ENCODE measurements at places on chromosomes 2 and 18. TPM values are rescaled to one million over a fixed set of nuclear protein-coding genes. Genes with fewer than 3 reads are reported as not detected.

DNA sequence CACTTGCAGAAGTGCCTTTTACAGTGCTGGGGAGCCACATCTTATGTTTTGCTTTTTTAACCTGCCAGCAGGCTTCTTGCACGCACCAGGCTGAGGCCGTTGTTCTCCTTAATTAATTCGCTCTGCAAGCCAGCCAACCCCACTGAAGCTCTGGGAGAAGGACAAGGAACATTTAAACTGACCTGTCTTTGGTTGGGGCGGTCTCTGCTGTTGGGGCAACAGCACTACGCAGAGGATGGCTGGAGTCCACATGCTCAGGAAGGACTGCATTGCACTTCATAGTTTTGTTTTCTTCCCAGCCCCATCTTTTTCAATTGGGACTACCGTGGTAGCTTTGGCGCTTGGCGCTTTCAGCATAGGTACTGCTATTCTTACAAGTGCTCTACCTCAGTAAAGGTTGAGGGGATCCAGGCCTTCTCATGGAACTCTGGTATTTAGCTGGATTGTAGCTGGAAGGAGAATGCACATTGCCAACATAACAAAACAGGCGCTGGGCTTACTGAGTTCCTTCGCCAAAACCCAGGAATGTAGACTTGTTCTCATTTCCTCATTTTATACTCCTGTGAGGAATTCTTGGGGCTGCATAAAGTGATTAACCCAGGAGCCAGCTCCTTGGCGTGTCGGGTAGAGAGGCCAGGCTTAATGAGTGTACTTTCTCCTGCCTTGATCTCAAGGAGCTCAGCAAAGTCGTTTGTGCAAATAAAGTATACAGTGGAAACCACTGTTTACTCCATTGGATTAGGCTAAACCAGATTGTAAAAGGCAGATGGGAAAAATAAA lies 146.2 kb downstream of the PRKCE start:
- no peak for DNase-seq

DNA sequence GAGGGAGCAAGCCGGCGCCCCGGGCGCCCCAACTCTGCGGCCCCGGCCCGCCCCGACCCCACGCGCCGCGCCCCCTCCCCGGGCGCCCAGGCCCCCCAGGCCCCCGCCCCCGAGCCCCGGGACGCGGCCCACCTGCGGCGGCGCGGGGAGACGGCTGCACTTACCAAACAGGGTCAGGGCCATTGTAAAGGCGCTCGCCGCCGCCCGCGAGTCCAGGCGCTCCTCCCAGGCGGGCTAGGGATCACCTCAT lies 526 bp downstream of the CHN1 start:
- no peak for DNase-seq

- DNase-seq = no peak
Observed at GRCh38 chr18:7669361-7669760, 102.2 kb downstream of the PTPRM start.

GRCh38 chr2:227367427-227367795 lies 11.7 kb downstream of the TM4SF20 start:
- no peak for DNase-seq

DNA sequence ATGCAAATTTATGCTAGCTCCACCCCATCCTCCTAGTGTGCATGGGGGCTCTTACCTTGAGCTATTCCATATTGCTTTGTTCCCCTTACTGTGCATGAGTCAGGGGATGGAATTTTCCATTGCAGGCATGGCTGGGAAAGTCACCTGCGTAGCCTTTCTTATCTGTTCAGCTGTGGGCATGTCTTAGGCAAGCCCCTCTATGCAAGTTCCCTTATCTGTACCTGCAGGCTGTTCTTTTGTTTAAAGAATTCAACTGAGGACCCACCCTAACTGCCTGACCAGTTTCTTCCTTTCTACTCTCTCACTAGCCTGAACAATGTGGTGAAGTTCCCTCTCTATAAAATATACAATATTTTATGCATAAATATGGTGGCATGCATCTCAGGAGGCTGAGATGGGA lies 54.2 kb upstream of the CDCA7 start:
- DNase-seq = no peak

DNA sequence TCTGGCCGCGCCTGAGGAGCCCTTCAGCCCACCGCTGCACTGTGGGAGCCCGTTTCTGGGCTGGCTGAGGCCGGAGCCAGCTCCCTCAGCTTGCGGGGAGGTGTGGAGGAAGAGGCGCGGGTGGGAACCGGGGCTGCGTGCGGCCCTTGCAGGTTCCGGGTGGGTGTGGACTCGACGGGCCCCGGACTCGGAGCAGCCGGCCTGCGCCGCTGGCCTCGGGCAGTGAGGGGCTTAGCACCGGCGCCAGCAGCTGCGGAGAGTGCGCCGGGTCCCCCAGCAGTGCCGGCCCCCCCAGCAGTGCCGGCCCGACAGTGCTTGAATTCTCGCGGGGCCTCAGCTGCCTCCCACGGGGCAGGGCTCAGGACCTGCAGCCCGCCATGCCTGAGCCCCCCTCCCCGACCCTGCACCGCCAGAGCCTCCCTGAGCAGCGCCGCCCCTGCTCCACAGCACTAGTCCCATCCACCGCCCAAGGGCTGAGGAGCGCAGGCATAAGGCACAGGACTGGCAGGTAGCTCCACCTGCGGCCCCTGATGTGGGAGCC lies 534.2 kb downstream of the ZNF804A start:
- no peak for DNase-seq

DNA sequence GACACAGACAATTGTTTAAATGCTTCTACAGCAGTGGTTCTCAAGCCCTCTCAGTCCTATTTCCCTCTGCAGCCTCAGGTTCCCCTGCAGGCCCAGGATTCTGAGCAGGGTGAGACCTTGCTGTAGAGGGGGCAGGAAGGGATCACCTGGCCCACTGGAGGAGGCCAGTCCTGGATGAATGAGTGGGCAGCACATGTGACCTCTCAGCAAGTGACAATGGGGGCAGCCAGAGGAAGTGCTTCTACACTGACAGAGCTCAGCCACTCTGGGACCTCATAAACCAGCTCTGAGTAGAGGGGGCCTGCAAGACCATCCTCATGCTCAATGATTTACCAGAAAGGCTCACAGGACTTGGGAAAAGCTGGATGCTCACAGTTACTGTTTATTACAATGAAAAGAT lies 63.2 kb downstream of the ASB1 start:
- no peak for DNase-seq

Gene DAW1
- total RNA-seq = not detected

Gene PARD3B
- total RNA-seq = 9.8 TPM

Gene FLACC1
- total RNA-seq = 6.5 TPM

Gene NCKAP1
- 122 TPM for total RNA-seq

Gene SERPINB13
- total RNA-seq = not detected

Gene ANKRD30B
- not detected for total RNA-seq

Gene DCDC2C
- not detected for total RNA-seq

All from heart right ventricle (tissue), 16 donors.